ENCODE measurements at places on chromosomes 5 and 9.

DNA sequence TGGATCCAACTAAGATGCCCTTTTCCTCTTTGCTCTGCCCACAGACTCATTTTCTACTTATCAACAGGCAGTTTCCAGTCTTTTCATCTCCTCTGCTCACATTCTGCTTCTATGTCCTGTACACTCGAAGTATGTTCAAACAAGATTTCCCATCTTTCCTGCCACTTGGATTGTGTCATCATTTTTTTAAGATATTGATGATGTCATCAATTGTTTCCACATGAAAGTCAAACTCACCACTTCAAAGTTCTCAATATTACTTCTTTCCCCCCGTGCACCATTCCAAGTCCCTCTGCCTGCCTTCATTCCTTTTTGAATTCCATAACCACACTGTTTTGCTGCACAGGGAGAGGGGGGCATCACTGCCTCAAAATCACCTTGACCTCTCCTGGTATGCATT lies 175.0 kb upstream of the RFX3 start:
- no peak for DNase-seq

DNA sequence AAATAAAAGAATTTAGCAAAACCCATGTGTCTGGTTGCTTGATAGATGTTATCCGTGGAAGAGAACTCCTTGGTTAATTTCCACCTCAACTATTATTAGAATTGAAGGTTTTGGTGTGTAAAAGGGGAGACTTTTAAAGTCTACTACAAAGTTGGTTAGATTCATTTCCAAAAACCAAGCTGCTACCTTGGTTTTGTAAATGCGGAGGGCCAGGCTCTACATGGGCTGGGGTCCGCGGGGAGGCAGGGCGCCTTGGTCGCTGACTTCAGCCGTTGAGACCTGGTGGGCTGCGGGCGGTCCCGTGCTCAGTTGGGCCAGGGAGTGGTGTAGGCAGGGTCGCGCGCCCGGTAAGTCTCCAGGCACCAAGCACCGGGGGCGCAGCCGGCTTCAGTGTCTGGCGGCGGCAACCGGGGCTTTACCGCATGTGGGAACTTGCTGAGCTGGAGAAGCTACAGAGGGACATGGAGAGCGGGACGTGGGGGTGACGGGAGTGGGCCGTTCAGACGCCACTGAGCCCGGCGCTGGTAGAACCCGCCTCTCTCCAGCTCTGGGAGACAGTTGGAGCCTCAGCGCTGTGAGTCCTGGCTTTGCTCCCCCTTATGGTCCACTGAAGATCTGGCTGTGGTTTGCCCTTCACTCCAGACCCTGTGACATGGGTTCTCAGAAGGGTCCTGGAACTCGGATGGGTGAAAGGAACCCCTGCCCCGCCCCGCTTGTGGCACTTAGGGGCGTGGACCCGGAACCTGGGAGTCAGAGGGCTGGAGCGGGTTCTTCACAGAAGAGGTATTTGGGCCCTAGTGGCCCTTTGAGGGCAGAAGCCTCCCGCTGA lies 11.8 kb downstream of the NR2F1 start:
- DNase-seq = no peak

DNA sequence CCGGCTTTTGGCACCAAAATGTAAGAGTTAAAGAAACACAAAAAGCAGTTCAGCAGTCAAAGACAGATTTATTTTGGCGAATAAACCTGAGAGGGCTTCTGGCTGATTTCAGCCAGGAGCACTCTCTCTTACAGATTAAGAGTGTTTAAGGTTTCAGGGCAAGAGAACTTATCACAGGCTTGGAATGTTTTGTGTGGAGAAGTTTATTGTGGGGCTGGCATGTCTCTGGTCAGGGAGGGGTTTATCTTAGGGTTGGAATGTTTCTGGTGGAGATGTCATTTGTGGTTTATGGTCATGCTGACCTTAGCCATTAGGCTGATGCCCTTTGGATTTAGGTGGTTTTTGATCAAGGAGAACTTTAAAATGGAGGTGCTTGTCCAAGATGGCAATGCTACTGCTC lies 622.3 kb upstream of the PTPRD start:
- DNase-seq = no peak

DNA sequence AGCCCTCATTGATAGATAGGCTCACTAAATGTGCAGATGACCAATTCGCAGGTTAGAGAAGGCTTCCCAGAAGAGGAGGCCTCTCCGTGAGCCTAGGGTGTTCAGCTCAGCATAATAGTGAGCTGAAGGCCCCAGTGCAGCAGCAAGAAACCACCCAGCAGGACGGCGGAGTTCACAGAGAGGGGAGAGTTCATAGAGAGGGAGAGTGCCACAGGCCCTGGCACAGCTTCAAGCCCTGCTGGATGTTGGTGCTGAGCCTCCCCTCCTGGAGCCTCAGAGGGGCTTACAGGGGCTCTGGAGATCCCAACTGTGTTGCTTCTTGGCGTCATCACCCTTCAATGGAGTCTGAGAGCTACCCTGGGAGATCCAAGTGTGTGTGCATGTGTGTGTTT lies 2.1 kb downstream of the SLC22A5 start:
- no peak for DNase-seq

- no peak for DNase-seq
Measured at GRCh38 chr5:166102947-166103346, 2188.5 kb upstream of the WWC1 start.

DNA sequence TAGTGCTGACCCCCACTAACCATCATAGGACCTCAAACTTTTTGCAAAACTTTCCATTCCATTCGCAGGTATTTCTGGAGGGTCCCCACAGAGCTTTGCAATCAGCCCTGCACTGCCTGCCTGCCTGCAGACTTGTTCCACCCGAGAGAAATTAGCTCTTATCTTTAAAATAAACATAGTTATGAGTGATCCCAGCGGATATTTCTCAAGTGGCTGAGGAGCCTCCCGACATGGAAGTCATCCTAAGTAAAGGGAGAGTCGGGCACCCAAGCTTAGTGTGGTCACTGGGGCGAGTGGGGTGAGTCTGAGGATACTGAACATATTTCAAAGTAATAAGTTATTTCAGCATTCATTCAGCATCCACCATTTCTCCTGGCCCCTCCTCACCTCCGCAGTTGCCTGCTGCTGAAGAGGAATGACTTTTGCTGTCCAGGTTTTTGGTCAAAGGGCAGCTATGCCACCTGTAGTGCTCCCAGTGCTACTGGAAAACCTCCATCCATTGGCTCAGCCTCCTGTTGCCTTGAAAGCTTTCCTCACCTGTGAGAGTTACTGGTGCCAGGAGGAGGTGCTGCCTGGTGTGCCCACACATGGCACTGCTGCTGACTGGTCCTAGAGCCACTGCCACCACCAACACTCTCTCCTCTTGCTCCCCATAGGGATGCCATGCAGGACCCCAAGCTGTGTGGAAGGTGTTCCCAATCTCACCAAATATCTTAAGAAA lies 89.7 kb upstream of the PCSK1 start:
- no peak for DNase-seq

GRCh38 chr9:34991607-34992375 lies 2.2 kb downstream of the DNAJB5 start:
- DNase-seq = no peak

GRCh38 chr9:13607481-13608441 lies 328.3 kb upstream of the MPDZ start:
- no peak for DNase-seq

DNA sequence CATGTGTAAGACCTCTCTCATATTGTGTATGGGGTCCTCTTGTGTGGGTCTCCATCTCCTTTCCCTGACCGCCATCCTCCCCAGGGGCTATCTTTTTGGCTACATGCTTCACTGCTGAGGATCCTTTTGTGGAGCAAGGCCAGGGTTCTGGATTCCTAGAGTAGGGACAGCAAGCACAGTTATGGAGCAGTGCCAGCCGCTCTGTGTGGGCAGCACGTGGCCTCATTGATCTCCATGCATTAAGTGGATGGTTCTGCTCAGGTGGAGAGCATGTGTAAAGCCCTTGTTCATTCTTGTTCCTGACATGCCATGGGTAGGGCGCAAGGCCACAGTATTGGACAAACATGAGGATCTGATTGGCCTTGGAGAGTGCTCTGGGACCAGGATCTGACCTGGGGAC lies 8.9 kb downstream of the PHF2 start:
- DNase-seq = no peak

GRCh38 chr5:141875022-141875740 lies 3.0 kb downstream of the PCDH1 start:
- DNase-seq = no peak

DNA sequence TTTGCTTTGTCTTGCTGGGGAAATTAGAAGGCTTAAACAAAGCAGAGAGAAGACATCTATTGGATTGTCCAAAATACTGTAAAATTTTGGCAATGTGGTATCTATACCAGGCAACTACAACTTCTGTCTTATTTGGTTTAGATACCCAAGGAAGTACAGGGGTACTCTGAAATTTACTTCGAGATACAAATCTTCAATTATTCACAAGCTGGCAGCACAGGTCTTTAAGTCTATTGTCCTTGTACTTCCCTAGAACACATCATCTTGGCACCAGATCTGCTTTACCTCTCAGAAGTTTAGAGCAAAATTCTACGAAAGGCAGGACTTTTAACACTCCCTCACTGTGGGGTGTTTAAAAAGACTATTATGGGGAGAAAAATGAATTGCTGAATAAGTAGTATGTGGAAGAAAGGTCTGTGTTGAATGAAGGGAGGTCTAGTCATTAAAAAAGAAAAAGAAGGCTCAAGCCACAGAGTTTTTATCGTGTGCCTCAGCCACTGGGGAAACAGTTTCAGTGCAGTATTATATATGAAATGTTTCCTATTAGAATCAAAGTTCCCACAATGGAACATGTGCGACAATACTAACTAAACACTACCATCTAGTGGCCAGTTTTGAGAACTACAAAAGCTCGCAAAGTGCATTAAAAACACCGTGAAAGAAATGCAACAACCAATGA lies 93.7 kb downstream of the PDE4D start:
- DNase-seq = no peak

DNA sequence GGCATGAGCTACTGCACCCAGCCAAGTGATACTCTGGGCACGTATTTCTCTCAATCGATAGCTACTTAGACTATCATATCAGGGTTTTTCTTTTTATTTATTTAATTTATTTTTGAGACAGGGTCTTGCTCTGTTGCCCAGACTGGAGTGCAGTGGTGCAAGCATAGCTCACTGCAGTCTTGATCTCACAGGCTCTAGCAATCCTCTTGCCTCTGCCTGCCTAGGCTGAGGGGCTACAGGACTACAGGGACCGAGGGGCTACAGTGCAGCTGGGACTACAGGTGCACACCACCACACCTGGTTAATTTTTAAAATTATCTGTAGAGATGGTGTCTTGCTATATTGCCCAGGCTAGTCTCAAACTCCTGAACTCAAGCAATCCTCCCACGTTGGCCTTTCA lies 20.3 kb upstream of the ANKHD1 start:
- no peak for DNase-seq

- peak; percentile 27 for DNase-seq
Measured at GRCh38 chr9:214648-215493, at the start of gene DOCK8. Gene DOCK8 (plus strand): TSS chr9:214865. CDS start chr9:214977, 112 bp downstream.

GRCh38 chr5:61331407-61332357 lies at the start of gene ZSWIM6:
Gene ZSWIM6 (plus strand): TSS chr5:61332258. CDS start chr5:61332273, 15 bp downstream.
- DNase-seq = peak; percentile 91

GRCh38 chr5:131475541-131475941 lies 159.5 kb downstream of the RAPGEF6 start:
- no peak for DNase-seq

GRCh38 chr5:158761161-158761560 lies 338.6 kb downstream of the EBF1 start:
- DNase-seq = no peak

- DNase-seq = no peak
Measured at GRCh38 chr5:168464641-168465040, 21.6 kb upstream of the RARS1 start.

DNA sequence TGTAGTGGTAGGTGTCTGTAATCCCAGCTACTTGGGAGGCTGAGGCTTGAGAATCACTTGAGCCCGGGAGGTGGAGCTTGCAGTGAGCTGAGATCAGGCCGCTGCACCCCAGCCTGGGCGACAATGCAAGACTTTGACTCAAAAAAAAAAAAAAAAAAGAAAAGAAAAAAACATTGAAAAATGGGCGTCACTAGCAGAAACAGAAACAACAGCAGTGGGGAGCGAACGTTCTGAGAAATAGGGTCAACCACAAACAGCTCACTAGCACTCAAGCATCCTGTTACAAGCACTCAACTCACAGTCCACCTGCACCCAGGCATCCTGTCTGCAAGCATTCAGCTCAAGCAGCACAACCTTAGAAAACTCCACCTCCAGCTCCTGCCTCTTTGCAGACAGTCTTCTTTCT lies 17.2 kb downstream of the TRIM14 start:
- peak; percentile 75 for DNase-seq

GRCh38 chr9:34642679-34643078 lies 3.8 kb upstream of the GALT start:
- no peak for DNase-seq

- DNase-seq = no peak
Measured at GRCh38 chr5:14435481-14435880, 146.1 kb upstream of the OTULINL start.

DNA sequence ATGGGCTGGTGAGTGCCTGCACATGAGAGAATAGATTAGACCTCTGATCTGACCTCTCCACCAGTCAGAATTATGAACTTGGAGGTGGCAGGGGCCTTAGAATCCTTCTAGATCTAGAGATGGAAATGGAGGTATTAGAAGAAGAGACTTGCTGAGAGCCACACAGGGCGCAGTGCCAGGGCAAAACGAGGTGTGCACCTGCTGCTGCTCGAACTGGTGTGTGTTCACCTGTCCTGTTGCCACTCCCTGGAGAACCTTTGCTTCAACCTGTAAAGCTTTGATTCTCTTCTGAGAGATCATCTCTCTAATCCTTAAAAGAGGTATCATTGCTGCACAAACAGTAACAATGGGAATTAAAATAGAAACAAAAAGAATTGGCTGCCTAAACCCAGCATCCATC lies 24.9 kb downstream of the FRMPD1 start:
- DNase-seq = no peak

DNA sequence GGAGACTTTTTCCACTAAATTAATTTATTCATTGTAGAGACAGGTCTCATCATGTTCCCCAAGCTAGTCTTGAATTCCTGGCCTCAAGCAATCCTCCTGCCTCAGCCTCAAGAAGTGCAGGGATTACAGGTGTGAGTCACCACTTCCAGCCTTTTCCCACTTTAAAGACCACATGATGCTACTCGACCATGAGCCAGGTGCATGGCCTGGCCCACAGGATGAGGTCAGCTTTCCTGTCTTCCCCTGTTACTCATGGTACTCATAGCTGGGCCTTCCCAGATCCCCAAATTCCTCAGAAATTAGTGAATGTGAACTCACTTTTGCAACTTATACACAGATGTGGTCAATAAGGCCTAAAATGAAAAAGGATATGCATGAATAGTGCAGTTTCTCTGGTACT lies 395.9 kb downstream of the SEMA5A start:
- DNase-seq = no peak

- no peak for DNase-seq
Measured at GRCh38 chr9:131738293-131739132, 1.4 kb downstream of the RAPGEF1 start.

DNA sequence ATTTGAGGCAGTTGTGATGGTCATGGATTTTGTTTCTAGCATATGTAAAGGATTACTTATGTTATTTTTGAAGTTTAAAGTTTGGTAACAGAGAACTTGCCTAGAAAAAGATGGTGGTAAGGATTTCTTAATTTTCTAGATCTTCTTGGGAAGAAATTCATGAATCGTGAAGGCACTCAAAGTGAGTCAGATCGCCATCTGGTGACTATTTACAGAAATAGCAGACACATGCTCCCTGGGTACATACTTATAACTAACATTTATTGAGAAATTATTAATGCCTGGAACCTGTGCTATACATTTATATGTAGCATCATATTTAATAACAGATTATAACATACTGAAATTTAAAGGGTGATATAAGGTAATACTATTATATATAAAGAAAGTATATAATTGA lies 299.7 kb downstream of the IZUMO3 start:
- DNase-seq = no peak
